ENCODE measurements at places on chromosomes 7 and 10.

GRCh38 chr7:31120800-31121513 is 68.8 kb downstream of the ADCYAP1R1 start:
- no peak for ATAC-seq

GRCh38 chr10:132364594-132364970 is 32.4 kb upstream of the PWWP2B start:
- ATAC-seq = peak; percentile 73

GRCh38 chr7:111997546-111997945 is 208.7 kb downstream of the DOCK4 start:
- ATAC-seq = no peak

DNA sequence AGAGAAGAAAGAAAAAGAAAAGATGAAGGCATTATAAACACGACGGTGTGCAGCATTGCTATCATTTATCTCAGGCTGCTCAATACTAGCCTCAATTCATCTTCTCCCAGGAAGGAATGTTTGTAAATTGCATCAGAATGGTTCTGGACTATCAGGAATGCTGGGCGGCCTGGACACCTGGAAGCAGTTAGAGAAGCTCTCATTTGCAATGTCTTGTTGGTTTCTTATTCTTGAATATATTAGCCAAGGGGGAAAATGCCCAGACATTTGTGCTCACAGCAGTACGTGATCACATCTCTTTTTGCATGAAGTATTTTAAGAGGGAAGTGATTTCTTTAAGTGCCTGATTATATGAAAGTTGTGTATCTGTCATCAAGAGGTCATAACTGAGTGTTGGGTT is 85.6 kb upstream of the IMMP2L start:
- ATAC-seq = no peak

- no peak for ATAC-seq
Measured at GRCh38 chr10:17981766-17982380, 30.2 kb downstream of the SLC39A12 start.

DNA sequence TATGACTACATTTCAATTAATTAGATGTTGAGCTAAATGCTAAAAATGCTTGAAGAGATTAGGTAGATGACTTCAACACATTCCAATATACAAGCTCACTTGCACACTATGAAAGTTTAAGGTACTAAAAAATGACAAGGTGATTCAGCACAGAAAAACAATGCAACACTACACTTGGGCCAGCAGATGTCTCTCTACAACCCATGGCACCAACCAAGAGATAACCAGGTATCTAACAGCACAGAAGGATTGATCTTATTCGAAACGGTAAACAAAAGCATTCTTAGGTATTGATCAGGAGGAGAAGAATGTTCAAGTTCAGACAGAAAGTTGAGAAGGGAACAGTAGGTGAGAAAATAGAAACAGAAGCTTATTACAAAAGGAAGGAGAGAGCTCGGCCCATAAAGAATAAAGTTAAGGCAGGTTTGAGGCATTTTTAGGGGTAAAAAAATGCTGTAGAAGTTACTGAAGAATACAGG is 248.2 kb upstream of the KLF14 start:
- peak; percentile 63 for ATAC-seq

GRCh38 chr7:1663223-1663622 is 6.9 kb upstream of the ELFN1 start:
- no peak for ATAC-seq

GRCh38 chr7:1229202-1229947 is 3.3 kb upstream of the UNCX start:
- ATAC-seq = no peak

DNA sequence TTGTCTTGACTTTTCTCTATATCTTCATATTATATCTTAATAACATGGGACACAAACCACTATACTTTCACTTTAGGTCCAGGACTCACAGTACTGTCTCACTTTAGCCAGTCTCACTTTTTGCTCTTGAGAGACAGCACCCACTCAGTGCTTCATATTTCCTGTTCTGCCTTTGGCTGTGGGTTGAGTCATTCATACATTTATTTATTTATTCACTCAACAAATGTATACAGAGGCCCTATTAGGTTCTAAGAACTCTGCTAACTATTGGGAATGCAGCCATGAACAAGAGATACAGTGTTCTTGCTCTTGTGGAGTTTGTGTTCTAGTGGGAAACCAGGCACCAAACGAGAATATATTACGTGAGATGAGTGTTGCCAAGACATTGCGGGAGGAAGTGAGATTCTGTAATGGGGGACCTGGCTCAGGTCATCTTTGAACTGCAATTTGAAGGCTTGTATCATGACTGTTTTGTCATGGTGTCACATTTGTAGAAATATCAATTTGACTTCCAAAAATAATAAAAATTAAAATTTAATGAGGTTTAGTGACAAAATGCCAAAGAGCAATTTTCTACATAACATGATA is 190.1 kb downstream of the SDHAF3 start:
- no peak for ATAC-seq

DNA sequence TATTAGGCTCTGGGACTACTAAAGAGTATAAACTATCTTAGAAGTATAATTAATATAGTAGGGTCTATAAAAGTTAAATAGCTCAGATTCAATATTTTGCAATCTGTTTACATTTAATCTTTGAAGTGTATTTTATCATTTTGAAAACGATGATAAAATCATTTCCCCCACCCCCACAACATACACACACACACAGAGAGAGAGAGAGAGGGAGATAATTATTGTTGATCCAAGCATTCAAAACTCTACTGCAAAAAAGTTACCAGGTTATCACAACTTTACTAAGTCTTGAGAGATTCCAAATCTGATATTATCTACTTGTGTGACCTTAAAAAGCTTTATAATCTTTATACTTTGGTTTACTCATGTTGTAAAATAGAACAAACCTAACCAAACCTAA is 14.0 kb downstream of the ZNF800 start:
- ATAC-seq = no peak

GRCh38 chr7:47685712-47686376 is 103.9 kb upstream of the TNS3 start:
- ATAC-seq = no peak

DNA sequence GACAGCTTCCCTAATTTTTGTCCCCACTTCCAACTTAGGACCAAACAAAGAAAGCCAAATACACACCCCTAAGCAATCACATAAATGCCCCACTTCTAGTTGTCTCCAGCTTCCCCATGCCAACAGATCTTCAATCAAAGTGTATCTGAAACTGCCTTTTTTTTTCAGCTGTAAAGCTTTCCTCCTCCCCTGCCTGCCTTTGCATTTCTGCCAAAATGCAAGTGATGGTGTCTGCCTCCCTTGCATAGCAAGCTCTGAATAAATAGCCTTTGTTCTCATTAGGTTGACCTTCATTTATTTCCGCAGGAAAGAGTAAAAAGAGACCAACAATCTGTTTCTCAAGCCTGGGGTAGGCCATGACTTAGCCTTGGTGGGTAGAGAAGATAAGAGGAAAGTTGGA is 459.4 kb downstream of the GPAM start:
- no peak for ATAC-seq

GRCh38 chr10:17064435-17064834 is 65.2 kb downstream of the CUBN start:
- no peak for ATAC-seq

DNA sequence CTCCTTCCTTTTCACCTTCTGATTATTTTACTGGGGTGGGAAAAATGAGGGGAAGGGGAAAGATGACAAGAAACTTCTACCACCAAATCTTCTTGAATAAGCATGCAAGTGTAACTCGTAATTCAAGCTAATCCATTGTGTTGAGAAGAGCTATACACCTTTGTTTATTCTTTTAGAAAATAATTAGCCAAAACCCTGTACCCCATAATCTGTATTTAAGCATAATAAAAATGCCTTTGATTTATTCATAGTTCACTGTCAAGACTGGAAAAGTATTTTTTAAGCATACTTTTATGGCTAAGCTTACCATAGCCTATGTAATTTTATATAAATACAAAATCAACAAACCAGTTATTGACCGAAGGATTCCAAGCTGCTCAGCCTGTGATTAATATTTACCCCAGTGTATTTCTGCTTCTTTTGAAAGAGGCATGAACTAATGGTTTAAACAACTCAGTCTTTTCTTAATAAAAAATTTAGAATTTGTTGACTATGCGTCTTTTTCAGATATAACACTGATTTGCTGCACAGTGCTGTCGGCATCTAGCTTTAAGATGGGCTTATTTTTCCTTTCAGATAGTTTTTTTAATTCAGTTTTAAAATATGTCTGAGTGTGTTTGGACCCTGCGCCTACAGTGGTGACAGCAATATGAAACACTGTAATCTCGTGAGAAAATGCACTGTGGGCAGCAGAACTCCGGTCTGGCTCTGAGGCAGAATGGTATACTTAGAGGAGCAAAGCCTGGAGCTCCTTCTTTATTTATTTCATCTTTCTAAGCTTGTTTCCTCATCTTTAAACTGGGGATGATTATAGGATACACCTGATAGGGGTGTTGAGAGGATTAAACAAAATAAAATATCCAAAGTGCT is 238.8 kb upstream of the LRGUK start:
- ATAC-seq = no peak

DNA sequence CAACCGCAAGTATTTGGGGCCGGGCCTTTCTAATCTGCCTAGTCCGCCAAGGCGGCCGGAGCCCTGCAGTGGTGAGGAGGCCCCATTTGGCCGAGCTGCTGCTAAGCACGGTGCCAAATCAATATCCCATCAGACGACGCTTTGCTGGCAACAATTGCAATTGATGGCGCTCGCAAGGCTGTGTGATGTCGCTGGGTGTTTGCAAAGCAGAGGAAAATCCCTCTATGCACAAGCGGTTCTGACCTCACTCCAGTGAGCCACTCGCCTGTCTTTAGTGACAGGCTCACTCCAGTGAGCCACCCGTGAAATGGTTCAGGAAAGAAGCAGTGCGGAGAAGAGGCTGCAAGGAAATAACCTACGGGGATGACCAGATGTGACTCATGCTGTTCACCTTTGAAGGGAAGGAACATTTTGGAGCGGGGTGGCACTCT is 18.3 kb upstream of the PDE1C start:
- ATAC-seq = no peak

GRCh38 chr7:108413782-108414492 is 42.3 kb downstream of the NRCAM start:
- peak; percentile 42 for ATAC-seq

DNA sequence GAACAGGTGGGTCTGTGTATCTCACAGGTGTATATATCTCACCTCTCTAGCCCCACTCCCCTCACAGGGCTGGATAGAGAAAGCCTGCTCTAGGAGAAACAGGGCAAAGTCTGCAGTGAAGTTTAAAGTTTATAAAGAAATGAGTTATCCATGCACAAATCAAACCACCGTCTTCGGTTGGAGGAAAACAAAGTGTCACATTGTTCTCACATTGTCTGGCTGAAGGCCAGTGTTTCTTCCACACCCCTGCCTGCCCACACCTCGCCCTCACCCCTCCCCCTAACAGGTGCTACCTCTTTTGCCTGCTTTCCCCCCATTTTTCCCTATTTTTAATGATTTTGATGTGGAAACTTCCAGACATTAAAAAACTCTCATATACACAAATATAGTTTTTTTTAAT is 25.8 kb downstream of the AQP1 start:
- no peak for ATAC-seq
